ENCODE measurements at places on chromosomes 12 and 14.

GRCh38 chr12:106004289-106004688 is 134.5 kb downstream of the NUAK1 start:
- no peak for DNase-seq

GRCh38 chr14:72699443-72699842 is 194.5 kb downstream of the DPF3 start:
- no peak for DNase-seq

DNA sequence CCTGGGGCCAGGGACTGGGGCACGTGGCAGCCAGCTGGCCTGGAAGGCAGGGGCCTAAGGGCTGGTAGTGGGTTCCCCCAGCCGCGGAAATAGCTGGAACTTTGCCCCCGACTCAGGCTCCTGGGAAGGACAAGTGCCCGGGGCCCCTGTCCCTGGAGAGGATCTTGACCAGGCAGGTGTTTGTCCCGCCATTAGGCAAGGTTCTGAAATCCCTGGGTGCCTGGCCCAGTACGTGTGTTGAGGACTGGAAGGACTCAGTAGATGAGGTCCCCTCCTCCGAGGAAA is 94.2 kb downstream of the B4GALNT3 start:
- DNase-seq, result no peak

GRCh38 chr12:119809023-119809422 is 68.1 kb downstream of the CIT start:
- no peak for DNase-seq

DNA sequence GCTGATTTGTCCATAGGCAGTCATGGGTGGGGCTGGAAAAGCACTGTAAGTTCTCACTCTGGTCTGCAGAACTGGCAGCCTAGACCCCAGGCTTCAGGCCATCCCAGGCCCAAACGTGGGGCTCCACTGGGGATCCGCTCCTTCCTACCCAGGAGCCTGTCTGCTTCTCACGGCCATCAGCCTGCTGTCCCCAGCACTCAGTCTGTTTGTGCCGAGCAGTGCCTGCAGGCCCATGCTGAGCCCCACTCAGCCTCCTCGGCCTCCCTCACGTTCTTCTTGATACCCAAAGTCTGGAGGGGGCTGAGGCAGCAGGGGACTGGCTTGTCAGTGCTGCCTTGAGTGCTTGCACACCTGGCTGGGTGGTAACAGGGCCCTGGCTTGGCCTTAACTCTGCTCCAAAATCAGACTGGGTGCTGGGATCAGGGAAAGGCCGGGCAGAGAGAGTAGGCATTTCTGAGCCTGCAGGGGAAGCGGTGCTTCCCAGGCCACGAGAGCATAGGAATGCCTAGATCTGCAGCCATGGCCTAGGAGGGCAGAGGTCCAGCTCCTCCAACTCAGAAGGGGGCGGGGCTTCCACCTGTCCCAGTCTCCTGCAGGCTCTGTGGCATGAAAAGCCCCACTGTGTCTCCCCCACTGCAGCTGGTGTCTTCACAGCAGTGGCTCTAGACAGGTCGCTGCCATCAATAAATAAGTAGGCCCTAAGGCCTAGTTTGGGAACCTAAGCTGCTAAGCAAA is 772.4 kb upstream of the FBXO33 start:
- no peak for DNase-seq

- DNase-seq, result no peak
These were observed 114.0 kb downstream of the PRMT8 start for GRCh38 chr12:3604748-3605586.

DNA sequence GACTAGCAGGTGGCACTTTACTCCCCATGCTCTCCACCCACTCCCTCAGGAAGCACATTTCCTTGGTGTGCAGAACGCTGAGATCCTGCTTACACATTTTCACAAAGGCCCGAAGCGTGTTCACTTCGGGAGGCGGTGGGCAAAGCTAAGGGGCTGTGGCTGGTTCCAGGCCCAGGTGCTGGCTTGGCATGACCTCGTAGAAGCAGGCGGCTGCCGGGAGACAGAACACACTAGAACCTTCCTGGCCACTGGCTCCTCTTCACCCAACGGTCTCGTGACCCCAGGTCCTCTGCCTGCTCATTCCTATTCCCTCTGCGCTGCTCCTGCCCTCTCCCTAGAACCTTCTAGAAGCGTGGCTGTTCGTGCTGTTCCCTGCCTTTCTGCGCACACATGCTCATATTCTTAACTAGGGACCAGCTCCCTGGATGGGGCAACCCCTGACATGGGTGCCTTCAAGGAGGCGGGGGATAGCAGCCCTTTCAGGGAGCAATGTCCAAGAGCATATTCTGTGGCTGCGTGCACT is 43.3 kb downstream of the ATP23 start:
- no peak for DNase-seq

- no peak for DNase-seq
These were observed 120.2 kb downstream of the EMP1 start for GRCh38 chr12:13316587-13317246.

- DNase-seq, result no peak
These were observed 61.7 kb upstream of the NUDT4 start for GRCh38 chr12:93315907-93316622.

DNA sequence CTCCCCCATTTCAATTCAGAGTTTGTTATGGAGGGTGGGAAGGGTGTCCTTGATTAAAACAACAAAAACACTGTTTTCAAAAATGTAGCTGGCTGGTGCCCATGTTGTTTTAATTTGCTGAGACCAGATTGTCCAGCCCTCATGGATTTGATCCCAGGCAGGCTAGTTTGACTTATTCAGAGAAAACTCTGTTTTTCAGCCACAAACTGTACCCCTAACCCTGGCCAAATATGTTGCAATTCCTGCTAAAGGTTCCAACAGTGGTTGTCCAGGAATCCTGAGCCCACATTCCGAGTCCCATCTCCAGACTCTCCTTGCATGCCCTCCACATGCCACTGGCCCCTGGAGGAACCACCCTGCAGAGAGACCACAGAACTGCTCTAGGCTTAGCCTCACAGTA is 36.0 kb downstream of the MAP1LC3B2 start:
- no peak for DNase-seq

- no peak for DNase-seq
These were observed 155.1 kb upstream of the WSCD2 start for GRCh38 chr12:107973950-107974349.

GRCh38 chr14:19974844-19975243 is 547 bp upstream of the OR4K15 start:
- no peak for DNase-seq

Measured in frontal cortex (tissue), 4 donors.